ENCODE measurements at places on chromosomes 5 and 9.

- DNase-seq, result no peak
These were observed 40.2 kb downstream of the UNC5A start for GRCh38 chr5:176850371-176851245.

- no peak for DNase-seq
These were observed 28.8 kb downstream of the ADAMTSL2 start for GRCh38 chr9:133563291-133563796.

- DNase-seq, result no peak
These were observed 11.6 kb downstream of the EGR1 start for GRCh38 chr5:138476918-138477317.

DNA sequence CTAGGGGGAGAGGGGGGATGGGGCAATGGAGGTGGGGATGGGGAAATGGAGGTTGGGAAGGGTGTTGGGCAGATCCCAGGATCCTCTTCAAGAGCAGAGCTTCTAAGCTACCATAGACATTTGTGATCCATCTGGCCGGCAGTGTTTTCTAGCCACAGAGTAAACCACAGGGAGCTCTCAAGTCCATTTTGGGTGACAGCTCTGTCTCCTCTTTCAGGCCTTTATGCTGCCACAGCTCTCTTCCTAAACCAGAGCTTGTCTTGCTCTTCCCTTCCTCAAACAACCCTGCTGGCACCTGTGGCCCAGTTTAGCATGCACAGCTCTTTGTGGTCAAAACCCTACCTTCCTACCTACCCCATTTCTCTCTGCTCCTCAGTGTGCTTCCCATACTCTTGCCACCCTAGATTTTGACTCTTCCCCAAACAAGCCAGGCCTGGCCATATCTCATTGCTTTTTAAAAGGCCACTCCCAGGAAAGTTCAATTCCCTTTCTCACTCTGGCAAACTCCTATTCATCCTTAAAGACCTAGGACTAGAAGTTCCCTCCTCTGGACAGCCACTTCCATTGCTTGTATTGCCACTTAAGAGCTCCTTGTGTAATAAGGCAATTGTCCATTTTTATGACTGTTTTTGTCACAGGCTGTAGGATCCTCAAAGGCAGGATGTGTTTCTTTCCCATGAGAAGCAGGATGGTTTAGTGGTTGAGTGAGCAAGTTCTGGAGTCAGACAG lies 84.3 kb upstream of the PANK3 start:
- DNase-seq, result no peak

DNA sequence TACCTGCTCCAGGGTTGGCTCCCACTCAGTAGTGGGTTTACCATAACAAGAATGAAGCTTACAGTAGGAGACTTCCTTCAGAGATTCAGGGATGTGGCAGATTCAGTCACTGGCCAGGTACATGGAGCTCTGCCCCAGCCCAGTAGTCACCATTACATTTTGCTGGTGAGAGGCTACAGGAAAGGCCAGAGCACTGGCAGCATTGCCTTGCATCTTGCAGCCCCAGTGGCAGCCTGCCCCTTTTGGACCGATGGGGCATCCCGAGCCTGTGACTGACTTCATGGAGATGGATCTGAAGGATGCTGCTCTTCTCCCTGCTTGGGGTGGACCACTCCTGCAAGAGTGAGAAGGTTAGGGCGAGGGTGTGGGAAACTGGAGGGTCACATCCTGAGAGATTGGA lies 16.8 kb downstream of the TAS2R1 start:
- DNase-seq, result no peak

DNA sequence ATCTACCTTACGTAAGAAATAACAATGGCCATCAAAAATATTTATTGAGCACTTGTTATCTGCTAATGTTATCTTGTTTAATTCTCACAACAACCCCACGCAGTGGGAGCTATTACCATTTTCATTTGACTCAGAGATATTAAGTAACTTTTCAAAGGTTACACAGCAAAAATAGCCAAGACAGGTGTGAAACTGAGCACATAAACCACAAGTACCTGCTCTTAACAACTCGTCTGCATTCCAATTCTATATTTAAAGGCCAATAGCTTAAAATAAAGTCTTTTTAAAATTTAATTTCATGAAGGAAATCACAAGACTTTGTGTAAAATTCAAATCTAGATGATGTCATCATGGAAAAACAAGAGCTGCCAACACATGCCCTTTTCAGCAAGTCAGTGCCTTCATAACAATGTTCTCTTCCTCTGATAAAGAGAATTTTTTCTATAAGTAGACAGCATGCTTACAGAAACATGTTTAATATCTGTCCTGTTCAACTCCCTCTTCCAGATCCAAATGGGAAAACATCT lies 111.6 kb downstream of the MED10 start:
- DNase-seq, result no peak

- no peak for DNase-seq
These were observed 2.7 kb downstream of the CAMLG start for GRCh38 chr5:134741052-134741451.

DNA sequence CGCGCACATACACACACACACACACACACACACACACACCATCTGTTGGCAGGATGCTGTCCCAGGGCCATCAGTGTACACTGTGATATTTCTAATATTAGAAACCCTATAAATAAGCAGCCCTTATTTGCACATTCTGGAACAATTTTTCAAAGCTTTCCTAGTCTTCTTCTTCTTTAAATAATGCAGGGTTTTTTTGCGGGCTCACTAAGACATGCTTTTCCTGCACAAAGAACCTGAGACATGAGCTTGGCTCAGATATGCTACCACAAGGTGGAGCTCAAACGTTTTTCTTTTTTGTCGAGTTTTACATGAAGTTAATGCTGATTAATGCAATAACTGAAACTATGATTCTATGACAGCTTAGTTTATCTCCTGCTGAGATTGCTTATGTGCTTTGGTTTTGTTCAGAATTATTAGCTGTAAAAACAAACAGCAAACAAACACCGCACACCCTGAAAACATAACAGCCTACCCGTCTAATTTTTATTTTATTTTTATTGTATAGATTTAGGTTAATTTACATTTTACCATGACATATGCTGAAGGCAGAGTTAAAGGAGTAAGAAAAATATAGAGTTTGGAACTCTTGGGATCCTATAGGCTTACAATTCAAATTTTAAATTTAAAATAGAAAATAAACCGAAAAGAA lies 95.8 kb downstream of the ALDH1A1 start:
- no peak for DNase-seq

GRCh38 chr5:35816881-35817521 lies 39.7 kb upstream of the IL7R start:
- no peak for DNase-seq

GRCh38 chr5:75701856-75702255 lies 15.4 kb downstream of the POC5 start:
- DNase-seq, result no peak

DNA sequence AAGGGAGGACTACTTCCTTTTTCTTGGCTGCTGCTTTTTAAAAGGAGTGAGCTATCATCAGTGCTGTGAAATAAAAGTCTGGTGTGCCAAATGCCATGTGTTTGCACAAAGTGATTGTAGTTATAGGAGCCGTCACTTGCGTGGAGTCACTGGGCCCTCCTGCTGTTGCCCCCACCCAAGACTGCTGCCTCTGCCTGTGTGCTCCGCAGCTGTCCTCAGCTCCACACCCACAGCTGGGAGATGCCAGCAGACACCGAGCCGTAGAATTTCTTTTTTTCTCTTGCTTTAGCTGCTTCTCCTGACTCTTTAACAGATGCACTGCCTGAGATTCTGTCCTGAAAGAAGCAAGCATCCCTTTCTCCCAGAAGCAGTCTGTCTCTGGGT lies 9.8 kb upstream of the GLE1 start:
- DNase-seq, result no peak

- no peak for DNase-seq
These were observed 130.0 kb downstream of the LHFPL2 start for GRCh38 chr5:78518365-78519197.
